Activated CD4-positive, alpha-beta T cell treated with anti-CD3 and anti-CD28 coated beads for 24 hours (primary cell): ENCODE measurements at places on chromosomes 11 and 22.

DNA sequence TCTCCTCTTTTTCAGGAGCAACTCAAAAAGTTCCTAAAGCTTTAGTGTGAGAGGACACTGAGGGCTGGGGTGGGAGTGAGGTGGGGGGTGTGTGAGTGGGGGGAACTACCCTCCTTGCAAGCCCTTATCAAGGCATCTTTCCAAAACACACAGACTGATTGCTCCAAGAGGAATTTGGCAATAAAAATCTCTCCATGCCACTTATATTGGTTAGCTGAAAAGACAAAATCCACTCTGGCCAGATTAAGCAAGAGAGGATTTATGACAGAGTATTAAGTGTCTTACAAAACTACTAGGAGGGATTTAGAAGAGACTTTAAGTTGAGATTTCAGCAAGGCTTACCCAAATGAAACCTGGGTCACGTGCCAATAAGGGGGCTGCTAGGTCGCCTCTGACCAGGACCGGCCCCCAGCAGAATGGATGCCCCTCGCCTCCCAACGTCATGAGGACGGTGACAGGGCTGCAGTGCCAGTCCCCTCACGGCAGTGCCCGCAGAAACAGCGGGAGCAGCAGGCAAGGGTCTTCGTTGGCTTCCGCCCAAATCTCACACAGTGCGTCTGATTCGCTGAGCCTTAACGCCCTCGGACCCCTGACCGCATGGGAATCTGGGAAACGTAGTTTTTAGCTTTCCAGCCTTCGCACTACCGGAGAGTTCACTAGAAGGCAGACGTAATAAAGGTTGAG is 22.1 kb upstream of the CTR9 start:
- no peak for DNase-seq

DNA sequence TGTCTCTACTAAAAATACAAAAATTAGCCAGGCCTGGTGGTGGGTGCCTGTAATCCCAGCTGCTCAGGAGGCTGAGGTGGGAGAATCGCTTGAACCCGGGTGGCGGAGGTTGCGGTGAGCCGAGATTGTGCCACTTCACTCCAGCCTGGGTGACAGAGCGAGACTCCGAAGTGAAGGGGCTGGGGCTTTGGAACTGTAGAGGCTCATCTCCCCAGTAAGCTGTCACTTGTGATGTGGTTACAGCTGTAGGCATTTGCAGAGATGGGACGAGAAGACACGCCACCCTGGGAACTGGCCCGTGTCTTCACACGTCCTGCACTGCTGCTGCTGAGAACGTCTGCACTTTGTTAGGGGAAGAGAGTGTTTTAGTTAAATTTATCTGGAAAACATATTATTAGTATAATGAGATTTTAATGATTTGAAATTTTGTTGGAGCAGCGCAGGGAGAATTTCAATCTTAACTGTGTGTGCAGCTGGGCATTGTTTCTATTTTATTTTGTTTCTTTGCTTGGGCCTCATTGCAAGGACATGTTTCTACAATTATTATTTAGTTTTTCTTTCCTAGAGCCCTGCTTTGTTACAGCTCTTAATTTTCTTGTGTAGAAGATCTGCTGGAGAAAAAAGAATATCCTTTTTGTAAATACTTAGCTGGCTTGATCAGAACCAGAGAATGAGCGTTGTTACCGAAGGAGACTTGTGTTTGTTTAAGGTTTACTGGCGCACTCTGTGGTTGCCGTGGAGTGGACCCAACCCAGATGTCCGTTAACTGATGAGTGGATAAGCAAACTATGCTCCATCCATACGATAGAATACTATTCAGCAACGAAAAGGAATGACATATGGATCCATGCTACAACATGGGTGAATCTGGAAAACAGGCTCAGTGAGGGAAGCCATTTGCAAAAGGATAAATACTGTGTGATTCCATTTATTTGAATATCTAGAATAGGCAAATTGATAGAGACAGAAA is 18.4 kb downstream of the PARVB start:
- DNase-seq = no peak

DNA sequence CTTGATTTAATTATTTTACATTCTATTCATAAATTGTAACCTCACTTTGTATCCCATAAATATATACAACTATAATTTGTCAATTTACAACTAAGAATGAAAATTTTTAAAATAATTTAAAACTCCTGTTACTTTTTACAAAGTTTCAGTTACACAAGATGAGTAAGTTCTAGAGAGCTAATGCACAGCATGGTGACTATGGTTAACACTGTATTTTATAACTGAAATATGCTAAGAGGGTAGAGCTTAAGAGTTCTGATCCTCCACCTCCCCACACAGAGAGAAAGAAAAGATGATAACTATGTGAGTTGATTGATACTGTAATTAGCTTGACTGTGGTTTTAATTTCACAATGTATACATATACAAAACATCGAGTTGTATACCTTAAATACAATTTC is 412.5 kb upstream of the DDI1 start:
- no peak for DNase-seq

GRCh38 chr11:111097191-111097590 is 148.3 kb upstream of the POU2AF2 start:
- no peak for DNase-seq

DNA sequence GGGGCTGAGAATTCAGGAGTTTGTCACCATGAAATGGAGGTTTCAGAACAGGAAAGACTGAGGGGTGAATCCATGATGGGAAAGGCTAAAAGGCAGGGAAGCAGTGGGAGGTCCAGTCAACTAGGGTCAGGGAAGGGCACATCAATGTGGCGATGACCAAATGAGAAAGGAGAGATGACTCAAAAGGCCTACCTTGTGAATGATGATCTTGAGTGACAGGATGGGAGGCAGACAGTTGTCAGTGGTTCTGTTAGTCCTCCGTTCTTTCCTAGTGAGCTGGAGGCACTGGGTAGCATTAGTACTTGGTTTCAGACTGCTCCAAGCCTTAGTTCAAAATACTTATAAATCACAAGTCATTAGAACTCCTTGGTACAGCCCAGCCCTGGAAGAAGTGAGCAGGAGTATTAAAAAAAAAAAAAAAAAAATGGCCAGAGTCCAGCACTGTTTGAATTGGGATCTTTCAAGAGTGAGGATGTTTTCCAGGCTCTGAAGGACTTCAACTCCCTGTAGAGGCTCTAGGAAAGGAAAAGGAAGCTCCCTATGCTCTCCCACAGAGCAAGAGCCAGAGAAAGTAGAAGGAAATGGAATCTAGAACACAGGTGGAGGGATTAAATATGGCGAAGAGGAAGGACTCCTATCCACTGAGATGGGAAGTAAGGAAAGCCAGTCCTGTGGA is 8.3 kb upstream of the DCHS1 start:
- DNase-seq = no peak
